ENCODE measurements at places on chromosomes 4 and X.

GRCh38 chrX:27565992-27566391 lies 24.2 kb upstream of the DCAF8L2 start:
- DNase-seq, result no peak

GRCh38 chr4:73608689-73609594 lies 11.3 kb downstream of the RASSF6 start:
- no peak for DNase-seq

GRCh38 chr4:128279624-128280225 lies 7.9 kb downstream of the PGRMC2 start:
- DNase-seq, result no peak

DNA sequence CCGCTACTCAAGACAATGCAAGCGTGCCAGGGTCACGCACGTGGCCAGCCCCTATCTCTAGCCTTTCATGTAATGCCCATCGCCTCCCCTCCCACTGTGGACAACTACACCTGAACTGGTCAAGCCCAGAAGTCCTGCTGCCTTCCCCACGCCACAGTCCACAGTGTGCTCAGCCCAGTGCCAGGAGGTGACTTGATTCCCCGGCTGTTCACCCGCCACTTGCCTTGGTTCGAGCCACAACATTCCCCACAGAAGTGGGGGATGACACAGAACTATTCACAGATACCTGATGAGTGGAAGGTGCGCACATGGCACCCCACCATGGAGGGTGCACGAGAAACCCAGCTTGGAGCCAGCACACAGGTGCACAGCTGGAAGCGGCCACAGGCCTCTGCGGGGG lies 6.8 kb downstream of the ARHGAP4 start:
- no peak for DNase-seq

- DNase-seq, result no peak
Measured at GRCh38 chrX:139204898-139205667, 325.5 kb upstream of the F9 start.

DNA sequence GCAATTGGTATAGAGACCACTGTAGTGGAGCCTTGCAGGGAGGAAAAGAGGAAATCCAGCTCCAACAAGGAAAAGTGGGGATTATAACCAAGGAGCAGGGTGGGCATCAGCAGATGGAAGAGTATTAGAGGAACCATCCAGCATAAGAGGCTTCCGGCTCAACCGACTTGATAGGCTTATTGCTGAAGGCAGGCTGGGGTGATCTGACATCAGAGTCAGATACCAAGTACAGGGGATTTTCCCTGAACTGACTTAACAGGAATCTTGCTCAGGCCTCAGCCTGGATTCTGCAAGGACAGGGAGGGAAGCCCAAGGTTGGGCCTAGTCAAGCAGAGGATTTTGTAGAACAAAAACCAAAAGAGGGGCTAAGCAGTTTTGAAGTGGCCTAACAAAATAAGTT lies 129.6 kb downstream of the DCLK2 start:
- no peak for DNase-seq

- no peak for DNase-seq
Measured at GRCh38 chr4:162849937-162850336, 316.8 kb downstream of the NAF1 start.

DNA sequence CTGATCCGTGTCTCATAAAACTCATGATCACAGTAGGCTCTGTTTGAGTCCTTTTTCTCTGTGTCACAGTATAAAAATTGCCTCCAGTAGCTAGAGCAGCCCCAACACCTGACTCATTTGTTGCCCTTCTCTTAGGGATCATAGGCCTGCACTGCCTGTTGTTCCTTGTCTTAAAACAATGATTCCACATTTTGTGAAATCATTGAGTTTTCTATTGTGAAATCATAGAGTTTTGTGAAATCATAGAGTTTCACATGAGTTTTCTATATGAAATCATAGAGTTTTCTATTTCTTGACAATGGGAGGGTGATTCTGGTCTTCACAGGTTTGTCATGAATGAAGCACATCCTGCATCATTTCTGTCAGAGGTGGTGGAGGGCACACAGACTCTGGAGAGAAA lies 239.9 kb downstream of the GASK1B start:
- no peak for DNase-seq

GRCh38 chrX:134713618-134714107 lies 55.4 kb upstream of the PLAC1 start:
- DNase-seq, result no peak

DNA sequence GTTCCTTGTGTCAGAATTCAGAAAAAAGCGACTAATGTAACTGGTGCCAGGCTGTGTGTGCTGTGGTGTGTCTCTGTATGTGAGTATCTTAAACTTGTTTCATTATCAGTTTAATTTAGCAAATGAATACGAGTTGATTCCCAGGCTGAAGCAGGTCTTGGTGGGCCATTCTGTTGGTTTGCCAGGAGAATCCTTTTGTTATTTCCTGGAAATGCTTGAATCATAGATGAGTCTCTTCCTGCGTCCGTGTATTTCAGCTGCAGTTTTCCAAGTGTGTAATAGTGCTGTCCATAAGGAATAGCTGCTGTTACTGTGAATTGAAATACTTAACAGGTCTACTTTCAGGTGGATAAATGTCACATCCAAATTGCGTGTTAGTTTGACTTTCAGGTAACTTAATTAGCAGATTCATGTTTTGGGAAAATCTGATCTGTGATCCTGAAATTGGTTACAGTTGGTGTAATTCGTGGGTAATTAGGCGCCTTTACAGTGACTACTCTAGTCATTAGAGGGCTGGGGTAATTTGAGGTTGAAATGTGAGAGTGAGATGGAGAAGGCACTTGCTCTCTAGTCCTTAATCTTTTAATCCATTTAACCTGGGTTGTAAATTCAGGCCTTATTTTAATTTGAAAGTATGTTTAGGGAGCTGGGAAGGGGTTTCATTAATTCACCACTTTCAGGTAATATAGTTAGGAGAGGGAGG lies 23.8 kb downstream of the TMEM131L start:
- no peak for DNase-seq

GRCh38 chr4:175540151-175540550 lies 271.9 kb downstream of the GPM6A start:
- DNase-seq, result no peak

DNA sequence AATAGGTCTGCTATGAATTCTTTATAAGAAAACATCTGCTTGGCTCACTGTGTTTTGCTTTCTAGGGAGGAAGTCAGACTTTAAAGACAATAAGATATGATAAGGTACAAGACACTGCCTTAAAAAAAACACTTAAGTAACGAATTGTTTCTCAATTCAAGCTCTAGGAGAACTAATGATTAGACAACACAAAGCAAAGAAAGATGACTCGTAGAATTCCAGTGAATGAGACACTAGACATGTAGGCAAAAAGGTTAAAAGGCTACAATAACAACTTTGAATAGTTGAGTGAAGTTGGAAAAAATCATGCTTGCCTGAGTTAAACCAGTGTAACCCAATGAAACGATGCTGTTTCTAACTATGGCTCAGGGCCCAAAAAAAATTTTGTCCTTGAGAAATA lies 344.4 kb upstream of the ACTRT1 start:
- no peak for DNase-seq

GRCh38 chr4:85854546-85854945 lies 379.6 kb downstream of the ARHGAP24 start:
- DNase-seq, result no peak

DNA sequence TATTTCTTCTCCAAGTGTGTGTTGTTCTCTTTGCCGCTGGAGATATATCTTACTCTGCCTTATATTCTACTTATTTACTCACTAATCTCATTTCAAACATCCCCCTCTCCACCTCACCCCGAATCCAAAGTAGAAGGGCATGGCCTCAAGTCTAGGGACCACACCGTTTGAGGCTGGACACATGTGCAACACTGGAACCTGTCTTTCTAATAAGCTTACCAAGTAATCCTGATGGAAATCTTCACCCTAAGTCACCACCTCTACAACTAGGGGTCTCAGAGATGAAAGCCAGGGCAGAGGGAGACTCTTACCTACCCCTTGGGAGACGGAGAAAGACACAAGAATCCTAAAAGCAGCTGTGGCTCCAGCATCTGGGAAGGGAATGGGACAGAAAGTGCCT lies 6.0 kb downstream of the PROM1 start:
- no peak for DNase-seq

GRCh38 chr4:143241892-143242291 lies 57.2 kb downstream of the USP38 start:
- DNase-seq, result no peak

GRCh38 chrX:119007189-119007770 lies 32.9 kb downstream of the LONRF3 start:
- DNase-seq, result no peak

- DNase-seq, result no peak
Measured at GRCh38 chrX:68464796-68465195, 31.5 kb upstream of the OPHN1 start.

DNA sequence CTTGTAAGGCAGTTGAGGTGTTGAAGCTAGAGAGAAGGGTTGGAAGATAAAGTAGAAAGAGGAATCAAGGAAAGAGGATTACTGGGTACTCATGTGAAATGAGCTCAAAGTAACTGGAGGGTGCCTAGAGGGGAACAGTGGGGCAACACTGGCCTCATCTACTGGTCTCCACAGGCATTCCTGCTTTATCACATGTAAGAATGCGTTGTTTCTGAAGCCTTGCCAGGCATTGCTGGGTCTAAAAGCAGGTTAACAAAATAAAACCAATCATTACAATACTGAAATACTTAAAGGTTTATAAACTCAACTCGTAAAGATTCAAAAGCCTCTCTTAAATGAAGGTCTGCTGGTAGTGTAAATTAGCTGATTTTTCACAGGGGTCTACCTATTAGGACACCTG lies 96.0 kb downstream of the FANCB start:
- no peak for DNase-seq

DNA sequence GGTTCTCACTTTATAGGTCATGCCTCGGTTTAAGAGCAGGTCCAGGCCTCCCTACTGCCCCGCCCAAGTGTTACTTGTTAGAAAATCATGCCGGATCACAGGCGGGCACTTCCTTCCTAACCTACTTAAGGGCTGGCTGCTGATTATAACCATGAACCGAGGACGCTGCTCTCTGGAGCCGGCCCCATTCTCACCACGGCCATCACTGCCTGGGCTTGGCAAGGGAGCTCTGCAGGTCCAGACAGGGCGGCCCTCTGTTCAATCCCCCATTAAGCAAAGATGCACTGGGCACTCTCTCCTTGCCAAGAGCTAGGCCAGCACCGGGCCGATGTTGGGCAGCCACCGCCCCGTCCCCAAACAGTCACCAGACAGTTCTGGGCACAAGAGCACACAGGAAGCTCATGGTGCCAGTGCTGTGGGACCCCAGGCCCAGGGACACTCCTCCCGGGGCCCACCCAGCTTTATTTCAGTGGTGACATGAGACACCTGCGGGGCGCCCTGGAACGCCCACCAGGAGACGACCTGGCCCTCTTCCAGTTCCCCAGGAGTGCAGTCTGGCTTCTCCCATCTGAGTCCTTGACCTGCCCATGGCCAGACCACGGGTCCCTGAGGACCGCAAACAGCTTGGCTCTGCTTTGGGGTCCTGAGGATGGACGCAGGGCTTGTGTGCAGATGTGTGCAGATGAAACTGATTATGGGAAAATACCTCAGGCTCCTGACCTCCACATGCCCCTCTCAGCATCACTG lies 44.0 kb downstream of the ABLIM2 start:
- DNase-seq, result no peak

GRCh38 chrX:39536211-39536610 lies 561.5 kb downstream of the BCOR start:
- DNase-seq, result no peak

GRCh38 chr4:102678107-102678506 lies 82.7 kb downstream of the MANBA start:
- no peak for DNase-seq

DNA sequence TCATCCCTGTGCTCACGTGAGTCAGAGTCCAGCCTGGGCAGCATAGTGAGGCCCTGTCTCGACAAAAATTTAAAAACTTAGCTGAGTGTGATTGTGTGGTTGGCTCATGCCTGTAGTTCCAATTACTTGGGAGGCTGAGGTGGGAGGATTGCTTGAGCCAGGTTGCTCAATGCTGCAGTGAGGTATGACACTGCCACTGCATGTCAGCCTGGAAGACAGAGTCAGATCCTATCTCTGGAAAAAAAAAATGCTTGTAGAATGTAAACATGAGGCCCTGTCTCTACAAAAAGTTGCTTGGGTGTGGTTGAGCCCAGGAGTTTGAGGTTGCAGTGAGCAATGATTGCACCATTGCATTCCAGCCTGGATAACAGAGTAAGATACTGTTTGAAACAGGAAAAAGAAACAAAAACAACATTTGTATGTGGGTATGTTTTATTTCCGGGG lies 11.3 kb upstream of the YTHDC1 start:
- DNase-seq, result no peak

DNA sequence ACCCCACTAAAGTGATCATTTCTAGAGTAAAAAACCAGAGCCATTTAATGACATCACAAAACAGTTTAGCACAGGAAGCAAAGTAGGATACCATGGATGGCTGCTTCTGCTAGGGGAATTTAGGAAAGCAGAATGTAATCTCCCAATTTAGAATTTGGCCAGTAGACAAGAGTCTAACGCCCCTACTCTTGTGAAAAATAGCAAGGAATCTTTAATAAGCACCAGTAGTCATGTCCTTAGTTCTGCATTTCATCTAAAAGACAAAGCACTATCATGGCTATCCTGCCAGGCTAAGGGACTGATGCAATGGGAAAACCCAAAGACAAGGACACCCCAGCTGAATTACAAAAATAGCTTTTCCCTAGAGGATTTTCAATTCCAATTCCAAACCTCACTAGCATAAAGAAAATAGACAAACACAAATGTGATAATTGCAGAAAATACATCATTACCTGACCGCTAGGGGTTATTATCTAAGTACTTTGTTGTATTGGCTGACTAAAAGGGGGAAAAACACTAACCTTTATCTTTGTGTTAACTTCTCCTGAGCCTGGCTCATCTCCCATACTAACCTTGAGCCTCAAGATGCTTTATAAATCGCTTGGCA lies 2.6 kb upstream of the AMMECR1 start:
- DNase-seq, result no peak

DNA sequence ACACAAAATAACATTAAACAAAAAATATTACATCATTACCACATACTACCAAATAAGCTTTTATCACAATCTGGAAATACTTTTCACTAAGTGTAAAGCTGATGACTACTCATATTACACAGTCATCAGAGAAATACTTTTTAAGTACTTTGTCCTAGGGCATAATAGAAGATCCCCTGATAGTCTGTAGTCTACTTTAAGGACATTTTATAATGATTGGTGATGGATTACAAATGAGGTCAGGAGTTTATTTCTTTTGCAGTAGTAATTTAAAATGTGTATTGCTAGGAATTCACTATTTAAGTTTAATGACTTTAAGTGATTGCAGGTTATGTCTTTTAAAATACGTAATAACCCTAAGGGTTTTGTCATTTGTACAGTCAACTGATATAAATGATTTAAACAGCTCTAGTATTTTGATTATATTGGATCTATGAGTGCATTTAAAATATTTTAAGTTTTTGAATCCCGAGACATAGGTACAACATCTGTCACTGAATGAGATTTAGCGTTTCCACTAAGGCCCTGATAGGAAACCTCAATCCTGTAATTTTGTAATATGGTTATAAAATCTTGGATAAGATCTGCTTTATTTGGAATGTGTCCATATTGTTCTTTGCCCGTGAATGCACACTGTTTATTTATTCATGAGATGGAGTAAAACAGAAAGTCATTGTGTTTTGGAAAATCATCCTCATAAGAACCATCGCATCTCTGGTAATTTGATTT lies 189.5 kb downstream of the ARAP2 start:
- no peak for DNase-seq

GRCh38 chr4:115090483-115091075 lies 22.8 kb downstream of the NDST4 start:
- no peak for DNase-seq

GRCh38 chr4:152708361-152708760 lies 28.6 kb upstream of the TMEM154 start:
- DNase-seq, result no peak
